ENCODE measurements at places on chromosomes 6 and 20. TPM values are rescaled to one million over a fixed set of nuclear protein-coding genes. Genes with fewer than 3 reads are reported as not detected.

Gene SCRT2
- total RNA-seq, result not detected

Gene OR2H2
- total RNA-seq, result not detected

Gene CCN6
- not detected for total RNA-seq

Gene COL20A1
- total RNA-seq, result 0.34 TPM

Gene SYCP2
- 0.59 TPM for total RNA-seq

Gene PSMG4
- total RNA-seq, result 35.0 TPM

Gene TMEM200A
- total RNA-seq, result 22.9 TPM

GRCh38 chr20:64104667-64105451, 2.5 kb downstream of the NPBWR2 start:
- peaks cover 13% of the 10 kb centered on the region for H3K4me1 ChIP-seq
- DNase-seq, result no peak
- no peaks in the 10 kb centered on the region for H3K27me3 ChIP-seq
- H3K36me3 ChIP-seq, result no peaks in the 10 kb centered on the region

DNA sequence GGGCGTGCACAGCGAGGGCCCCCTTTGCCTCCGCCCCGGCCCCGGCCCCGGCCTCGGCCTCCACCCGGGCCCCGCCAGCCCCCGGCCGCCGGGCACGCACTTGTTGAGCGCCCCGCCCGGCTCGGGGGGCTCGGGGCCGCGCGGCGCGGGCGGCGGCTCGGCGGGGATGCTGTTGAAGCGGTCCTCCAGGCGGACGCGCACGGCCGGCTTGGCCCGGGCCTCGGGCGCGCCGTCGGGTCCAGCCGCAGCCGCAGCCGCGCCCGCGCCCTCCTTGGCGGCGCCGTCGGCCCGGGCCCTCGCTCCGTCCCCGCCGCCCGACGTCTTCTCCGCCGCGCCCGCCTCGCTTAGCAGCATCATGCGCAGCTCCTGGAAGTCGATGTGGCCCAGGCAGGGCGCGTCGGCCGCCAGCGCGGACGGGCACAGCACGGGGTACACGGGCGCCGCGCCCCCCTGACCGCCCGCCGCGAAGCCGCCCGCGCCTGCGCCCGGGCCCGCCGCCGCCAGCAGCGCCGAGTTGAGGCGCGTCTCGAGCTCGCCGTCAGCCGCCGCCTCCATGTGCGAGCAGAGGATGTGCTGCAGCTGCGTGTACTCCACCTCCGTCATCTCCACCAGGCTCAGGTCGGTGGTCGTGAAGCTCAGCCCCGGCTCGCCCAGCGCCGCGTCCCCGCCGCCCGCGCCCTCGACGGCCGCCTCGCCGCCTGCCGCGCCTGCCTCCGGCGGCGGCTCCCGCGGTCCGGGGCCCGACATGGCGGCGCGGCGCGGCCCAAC, 514 bp downstream of the TCFL5 start:
- DNase-seq, result no peak
- H3K4me3 ChIP-seq, result peak overlapping the region; percentile 60
- peaks cover 7% of the 10 kb centered on the region for H3K4me1 ChIP-seq
- H3K27me3 ChIP-seq, result no peaks in the 10 kb centered on the region

DNA sequence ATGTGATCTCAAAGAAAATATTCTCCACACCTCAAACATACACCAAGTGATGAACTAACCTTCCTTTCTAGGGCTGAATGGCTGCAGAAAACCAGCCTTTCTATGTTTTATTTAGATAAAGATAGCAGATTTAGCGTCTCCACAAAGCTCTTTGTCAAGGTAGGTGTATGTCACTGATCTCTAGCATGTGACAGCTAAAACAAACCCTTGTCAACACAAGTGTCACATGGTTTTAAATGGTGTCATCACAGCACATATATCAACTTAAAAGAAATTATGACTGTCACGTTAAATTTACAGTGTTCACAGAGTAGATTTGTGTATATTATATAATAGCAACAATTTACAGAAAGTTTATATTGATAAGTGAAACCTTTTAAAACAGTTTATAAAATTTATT, 58.3 kb downstream of the TENT5A start:
- H3K4me3 ChIP-seq, result no peak overlapping the region
- H3K27ac ChIP-seq, result no peak overlapping the region
- no peaks in the 10 kb centered on the region for H3K27me3 ChIP-seq
- DNase-seq, result no peak
- H3K36me3 ChIP-seq, result no peaks in the 10 kb centered on the region
- peaks cover 6% of the 10 kb centered on the region for H3K4me1 ChIP-seq

DNA sequence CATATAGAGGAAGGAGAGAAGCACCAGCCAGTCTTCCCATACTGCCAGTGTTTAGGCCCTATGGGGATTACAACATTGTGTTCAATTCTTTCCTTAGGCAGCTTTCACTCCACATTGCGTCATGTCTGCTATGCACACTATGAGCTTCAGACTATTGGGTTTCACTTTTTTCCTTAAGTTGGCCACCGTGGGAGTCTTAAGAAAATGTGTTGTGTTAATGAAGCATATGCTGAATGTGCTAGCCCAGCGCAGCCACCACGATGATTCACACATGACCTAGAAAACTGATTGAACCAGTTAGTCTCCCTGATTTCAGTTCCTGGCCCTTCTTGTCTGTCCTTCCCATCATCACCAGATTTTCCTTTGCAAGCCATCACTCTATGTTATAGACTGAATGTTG, 21.5 kb downstream of the TUBB2B start:
- H3K36me3 ChIP-seq, result no peaks in the 10 kb centered on the region
- H3K27me3 ChIP-seq, result no peaks in the 10 kb centered on the region
- peaks cover 12% of the 10 kb centered on the region for H3K4me1 ChIP-seq

DNA sequence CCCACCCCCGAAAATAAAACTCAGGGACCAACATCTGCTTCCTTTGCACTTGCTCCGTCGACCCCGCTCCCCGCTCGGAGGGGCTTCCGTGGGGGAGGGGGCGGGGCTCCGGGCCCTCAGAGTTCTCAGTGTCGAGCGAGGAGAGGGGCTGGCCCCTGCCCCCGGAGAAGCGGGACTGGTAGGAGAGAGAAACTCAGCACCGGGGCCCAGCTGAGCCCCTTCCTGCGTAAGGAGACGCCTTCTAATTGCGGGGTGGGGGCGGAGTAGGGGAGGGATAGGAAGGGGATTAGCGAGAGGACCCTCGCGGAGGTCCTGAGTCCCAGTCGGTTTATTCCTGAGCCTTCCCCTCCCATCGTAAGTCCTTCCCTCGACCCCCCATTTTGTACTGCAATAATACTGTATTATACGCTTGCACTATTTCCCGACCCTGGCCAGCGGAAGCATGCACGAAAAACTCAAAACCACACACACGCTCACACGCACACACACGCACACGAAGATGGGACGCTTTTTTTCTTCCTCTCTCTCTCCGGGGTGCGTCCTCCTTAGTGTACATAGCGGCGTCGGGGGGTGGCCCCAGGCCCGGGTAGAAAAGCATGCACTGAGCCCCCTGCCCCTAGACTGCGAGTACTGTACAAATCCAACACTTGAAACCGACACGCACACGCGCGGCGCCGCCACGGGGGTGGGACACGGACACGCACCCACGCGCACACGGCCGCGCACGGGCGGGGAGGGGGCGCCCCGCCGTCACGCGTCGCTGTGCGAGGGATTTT, 22.1 kb upstream of the SLC22A7 start:
- H3K27me3 ChIP-seq, result no peaks in the 10 kb centered on the region
- H3K4me1 ChIP-seq, result no peaks in the 10 kb centered on the region
- no peak overlapping the region for H3K4me3 ChIP-seq
- no peak for DNase-seq
- no peak overlapping the region for H3K27ac ChIP-seq

- no peak for DNase-seq
- H3K36me3 ChIP-seq, result no peaks in the 10 kb centered on the region
- H3K27ac ChIP-seq, result no peak overlapping the region
- no peaks in the 10 kb centered on the region for H3K27me3 ChIP-seq
- H3K4me3 ChIP-seq, result no peak overlapping the region
Measured at GRCh38 chr6:158573542-158573931, 13.6 kb downstream of the TMEM181 start.

DNA sequence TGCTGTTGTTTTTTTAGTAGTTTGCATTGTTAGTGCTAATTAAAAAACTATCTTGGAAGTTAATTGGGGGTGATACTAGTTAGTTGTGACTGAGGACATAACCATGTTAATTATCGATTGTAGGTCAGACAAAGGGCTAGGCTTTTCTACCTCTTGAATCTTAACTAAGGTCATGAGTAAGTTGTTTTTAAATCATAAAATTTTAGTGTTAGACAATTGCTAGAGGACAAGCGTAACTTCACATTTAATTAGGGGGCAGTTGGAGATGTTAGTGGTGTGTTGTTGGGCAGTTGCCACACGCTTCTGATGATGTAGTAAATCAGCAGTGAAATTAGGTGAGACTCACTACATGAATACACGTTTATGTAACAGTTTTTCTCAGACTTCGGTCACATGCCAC, 619.1 kb upstream of the FLRT3 start:
- H3K27me3 ChIP-seq, result no peaks in the 10 kb centered on the region
- DNase-seq, result no peak
- no peak overlapping the region for H3K4me3 ChIP-seq
- H3K36me3 ChIP-seq, result no peaks in the 10 kb centered on the region

DNA sequence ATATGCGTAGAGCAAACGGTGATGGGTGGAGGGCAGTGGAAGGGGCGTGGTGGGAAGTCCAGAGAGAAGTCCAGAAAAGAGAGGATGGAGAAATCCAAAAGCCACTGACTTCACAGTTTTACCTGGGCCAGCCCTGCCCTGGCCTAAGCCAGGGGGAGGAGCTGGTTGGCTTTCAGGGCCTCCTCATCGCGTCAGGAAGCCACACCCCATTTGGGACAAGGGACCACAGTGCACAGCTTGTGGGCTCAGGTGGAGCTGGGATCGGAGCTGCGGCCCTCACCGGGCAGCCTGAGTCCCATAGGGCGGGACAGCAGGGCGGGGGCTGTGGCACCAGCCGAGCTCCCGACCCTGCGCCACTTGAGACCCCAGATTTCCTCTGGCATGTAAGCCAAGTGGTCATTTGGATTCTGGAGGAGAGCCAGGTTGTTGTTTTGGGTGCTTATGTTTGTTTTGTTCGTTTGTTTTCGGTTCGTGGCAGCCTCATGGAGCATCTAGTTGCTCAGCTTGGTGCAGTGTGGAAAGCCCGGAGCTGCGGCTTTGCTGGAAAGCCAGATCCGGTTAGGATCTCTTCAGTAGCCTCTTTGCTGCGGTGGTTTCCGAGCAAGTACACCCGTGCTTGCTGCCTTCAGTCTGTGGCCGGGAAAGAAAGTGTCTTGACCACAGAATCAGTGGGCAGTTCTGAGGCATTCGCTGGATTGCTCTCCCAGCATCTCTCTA, 42.2 kb downstream of the RIOK1 start:
- H3K4me3 ChIP-seq, result no peak overlapping the region
- peaks cover 17% of the 10 kb centered on the region for H3K4me1 ChIP-seq
- DNase-seq, result no peak
- H3K36me3 ChIP-seq, result no peaks in the 10 kb centered on the region
- no peaks in the 10 kb centered on the region for H3K27me3 ChIP-seq

GRCh38 chr20:62405981-62406513, 1.0 kb downstream of the CABLES2 start:
- peak overlapping the region; percentile 81 for H3K4me3 ChIP-seq
- H3K27me3 ChIP-seq, result no peaks in the 10 kb centered on the region
- no peak for DNase-seq
- no peaks in the 10 kb centered on the region for H3K36me3 ChIP-seq
